Esophagus squamous epithelium (tissue), 5 donors: ENCODE measurements at places on chromosomes 2 and 18.

DNA sequence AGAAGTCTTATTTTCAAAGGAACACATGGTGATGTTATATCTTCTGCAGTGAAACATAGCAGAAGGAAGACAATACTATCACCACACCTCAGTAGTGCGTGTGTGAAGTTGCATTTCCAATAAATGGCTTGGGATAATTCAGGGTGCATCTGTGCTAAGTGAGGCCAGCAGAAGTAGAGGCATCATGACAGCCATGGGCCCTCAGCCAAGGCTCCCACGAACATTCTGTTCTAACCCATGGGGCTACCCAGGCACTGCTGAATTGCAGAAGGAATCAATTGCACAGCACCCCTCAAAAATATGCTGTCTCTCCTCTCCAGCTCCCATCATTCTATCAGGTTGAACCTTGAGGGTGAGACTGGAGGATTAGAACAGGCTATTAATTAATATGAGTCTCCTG, 139.5 kb downstream of the RIF1 start:
- DNase-seq, result no peak

- no peak for DNase-seq
Measured at GRCh38 chr2:224062481-224063297, 23.6 kb upstream of the SERPINE2 start.

DNA sequence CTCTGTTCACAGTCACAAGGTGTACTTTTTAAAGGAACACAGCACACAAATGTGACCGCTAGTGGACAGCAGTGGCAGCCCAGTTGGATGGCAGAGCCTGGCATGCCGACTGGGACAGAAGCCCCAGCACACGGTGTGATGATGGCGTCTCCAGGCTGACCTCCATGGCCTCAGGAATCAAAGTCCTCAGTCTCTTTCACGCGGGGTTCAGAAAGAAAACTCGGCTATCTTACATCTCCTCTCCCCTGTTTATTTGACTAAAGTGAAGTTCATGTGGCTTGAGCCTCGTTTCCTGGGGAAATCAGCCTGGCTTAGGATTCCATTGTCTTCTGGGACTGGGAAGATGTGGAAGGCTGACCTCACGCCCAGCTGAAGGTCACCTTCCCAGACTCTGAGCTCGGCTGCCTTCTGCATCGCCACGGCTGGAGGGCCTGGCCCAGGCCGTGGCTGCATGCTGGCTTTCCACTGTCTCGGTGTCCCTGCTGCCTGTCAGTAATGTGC, 56.1 kb downstream of the ASAP2 start:
- no peak for DNase-seq

GRCh38 chr2:163121483-163121882, 282.9 kb upstream of the KCNH7 start:
- no peak for DNase-seq

GRCh38 chr2:241496904-241497877, 11.2 kb downstream of the STK25 start:
- no peak for DNase-seq

DNA sequence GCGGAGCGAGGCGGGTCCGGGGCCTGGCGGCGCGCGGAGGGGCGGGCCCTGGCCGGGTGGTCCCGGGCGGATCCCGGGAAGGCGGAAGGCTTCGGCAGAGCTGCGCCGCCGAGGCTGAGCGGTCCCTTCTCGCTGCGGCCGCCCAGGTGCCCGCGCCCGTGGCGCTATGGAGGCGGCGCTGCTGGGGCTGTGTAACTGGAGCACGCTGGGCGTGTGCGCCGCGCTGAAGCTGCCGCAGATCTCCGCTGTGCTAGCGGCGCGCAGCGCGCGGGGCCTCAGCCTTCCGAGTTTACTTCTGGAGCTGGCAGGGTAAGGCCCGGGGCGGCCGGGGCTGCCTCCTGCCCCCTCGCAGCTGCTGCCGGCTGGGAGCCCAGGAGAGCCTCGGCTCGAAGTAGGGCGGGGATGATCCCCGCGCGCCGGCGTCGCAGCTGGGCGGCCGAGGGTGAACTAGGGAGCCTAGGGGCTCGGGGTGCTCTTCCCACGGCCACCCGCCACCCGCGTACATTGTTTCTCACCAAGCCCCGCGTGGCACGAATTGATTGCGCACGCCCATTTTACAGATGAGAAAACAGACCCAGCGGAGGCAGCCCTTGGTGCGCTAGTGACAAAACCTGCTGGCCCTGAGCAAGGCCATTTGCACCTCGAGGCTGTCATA, at the start of gene SLC66A3:
SLC66A3 (plus strand) TSS at position 87 of the 655 bp plus-strand sequence; CDS start at position 167, 80 bp downstream.
- no peak for DNase-seq

DNA sequence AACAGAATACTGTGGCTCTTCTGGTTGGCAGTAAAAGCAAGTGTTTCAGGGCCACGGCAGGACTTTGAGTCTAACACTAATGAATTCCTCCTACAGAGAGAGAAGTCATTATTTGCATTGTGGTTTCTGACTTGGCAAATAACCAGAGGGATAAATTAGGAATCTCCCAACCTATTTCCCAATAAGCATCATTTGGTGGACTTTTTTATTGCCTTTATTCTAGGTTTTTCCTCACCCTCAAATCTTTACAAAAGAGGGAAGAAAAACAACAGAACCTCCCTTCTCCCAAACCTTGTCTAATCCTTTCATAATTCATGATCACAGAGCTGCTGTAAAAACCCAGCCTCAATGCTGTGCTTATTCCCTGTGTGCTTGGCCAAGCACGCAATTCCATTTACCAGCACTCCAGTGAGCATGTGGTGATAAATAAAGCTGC, 179.7 kb downstream of the AGPS start:
- no peak for DNase-seq

GRCh38 chr2:222309766-222310165, 11.0 kb upstream of the PAX3 start:
- no peak for DNase-seq
